CD4-positive, alpha-beta T cell treated with Interleukin-1 beta for 1 hour (primary cell): ENCODE measurements at places on chromosomes 16 and 17.

- no peak for DNase-seq
These were observed 7.9 kb downstream of the SEPTIN12 start for GRCh38 chr16:4780235-4780634.

- DNase-seq, result no peak
These were observed 16.8 kb downstream of the AMFR start for GRCh38 chr16:56408379-56409098.

DNA sequence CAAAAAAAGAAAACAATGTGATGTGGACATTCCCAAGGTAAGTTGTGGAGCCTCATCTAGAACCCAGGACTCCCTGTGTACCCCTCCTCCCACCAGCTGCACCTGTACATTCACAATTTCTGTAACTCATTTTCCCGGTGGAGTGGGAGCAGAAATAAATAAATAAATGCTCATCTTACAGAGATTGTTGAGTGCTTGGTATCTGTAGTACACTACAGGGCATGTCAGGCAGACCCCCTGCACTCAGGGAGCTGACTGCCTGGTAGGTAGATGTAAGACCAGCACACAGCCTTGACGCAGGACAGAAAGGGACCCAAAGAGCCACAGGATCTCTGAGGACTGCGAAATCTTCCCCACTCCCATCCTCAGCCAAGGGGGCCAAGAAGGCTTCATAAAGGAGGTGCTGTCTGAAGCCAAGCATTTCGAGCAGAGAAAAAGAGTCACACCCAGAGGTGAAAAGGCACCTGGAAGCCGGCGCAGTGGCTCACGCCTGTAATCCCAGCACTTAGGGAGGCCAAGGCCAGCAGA, 6.5 kb downstream of the EIF1 start:
- no peak for DNase-seq

GRCh38 chr17:10664571-10664970, 7.5 kb upstream of the MYH3 start:
- no peak for DNase-seq

DNA sequence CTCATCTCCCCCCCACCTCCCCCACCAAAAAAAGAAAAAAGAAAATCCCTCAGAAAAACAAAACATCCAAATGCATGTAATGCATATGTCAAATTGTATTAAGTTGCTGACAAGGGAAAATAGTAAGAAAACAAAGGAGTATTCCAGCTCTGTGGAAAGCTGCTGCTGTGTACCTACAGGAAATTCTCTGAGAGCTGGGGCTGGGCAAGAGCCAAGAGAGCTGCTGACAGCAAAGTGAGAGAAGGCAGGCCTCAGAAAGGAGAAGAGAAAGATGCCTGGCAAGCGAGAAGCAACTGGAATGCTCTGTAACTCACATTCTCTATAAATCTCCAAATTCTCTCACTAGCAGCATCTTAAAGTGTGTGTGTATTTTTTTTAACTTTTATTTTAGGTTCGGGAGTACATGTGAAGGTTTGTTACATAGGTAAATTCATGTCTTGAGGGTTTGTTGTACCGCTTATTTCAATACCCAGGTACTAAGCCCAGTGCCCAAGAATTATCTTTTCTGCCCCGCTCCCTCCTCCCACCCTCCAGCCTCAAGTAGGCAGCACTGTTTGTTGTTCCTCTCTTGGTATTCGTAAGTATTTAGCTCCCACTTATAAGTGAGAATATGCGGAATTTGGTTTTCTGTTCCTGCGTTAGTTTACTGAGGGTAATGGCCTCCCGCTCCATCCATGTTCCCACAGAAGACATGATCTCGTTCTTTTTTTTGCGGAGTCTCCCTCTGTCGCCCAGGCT, 24.4 kb downstream of the CNTROB start:
- no peak for DNase-seq

DNA sequence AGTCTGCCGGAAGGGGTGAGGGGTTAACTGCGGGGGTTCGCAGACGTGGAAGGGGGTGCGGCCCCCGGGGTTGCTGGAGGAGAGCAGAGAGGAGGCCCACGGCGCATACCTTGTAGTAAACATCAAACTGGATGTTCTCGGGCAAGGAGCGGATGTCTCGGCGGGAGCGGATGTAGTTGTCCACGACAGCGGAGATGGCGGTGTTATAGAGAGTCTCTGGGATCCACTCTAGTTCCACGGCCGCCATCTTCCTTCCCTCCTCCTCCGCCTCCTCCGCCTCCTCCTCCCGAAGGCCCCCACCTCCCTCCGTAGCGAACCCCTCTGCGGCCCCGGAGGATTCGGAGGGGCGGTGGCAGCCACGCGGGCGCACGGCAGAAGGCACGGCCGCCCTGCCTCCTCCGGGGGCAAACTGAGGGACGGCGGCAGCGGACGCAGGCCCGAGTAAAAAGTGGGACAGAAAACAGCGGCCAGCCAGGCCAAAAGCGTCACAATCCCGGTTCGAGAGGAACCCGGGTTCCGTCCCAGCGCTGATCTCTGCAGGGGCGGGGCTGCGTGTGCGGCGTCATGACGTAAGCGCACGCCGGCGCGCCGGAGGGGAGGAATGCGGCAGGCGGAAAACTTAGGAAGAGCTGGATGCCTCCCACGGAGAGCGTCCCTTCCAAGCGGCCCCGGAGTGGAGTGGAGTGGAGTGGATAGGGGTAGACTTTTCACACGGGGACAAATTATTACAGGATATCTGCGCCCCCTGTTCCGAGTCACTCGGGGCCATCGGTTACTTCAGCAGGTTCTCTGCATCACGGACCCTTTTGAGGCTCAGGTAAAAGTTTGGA, at the start of gene APPBP2:
Gene APPBP2, minus strand, starts transcription at position 558 of the 830 bp plus-strand sequence. Its CDS starts 311 bp downstream, at position 247.
- DNase-seq, result peak; percentile 66

DNA sequence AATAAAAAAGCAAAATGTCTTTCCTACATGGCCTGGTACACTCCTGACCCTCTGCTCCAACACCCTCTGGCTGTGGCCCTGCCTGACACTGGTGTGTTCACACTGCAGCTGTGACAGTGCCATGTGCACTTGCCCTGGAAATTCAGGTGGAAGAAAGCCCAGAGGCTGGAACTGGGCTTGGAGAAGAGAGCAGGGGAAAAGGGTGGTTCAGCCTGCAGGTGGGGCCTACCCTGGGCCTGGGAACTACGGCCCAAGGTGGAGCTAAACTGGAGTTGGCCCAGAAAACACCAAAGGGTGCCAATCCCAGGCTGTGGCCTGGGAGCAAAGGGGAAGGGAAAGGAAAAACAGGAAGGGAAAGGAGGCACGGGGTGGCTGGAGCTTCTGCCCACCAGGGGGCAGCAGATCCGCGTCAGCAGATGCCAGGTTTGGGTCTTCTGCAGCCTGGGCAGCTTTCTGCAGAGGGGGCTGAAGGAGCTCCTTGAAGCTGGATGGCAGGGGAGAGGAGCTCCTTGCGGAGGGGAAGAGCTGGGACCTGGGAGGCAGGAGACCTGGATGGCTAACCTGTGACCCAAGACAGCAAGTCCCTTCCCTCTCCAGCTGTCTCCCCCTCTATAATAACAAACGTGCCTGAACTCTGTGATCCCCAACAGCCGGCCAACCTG, 15.4 kb upstream of the CTCF start:
- DNase-seq, result peak; percentile 75

- DNase-seq, result no peak
These were observed 290 bp downstream of the TLCD1 start for GRCh38 chr17:28725660-28726225.

DNA sequence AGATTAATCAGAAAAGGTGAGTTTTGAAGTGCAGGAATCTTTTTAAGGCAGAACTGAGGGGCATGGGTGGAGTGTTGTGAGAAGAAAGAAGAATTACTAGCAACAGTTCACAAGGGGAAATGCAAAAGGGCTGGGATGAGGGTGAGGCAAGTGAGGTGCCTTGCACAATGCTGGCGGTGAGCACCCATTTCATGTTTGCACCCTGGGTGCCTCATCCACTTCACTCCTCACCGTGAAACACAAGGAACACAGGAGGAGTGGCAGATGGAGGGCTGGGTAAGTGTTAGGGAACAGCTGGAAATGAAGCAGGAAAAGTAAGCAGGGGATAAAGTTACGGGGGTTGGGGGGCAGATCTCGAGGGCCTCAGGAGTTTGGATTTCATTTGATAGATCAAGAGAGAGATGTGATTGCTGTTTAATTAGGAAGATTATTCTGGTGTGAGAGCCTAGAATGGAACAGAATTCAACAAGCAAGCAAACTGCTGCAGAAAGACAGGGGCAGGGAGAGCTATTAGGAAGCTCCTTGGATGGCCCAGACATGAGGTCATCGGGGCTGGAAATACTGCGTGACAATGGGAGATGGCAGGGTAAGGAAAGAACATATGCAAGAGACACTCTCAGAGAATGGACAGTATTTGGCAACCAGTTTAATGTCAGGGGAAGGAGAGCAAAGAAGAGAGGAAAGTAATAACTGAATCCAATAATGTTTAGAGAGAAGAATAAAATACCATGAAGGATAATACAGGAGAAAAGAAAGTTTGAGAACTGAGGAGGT, 8.3 kb upstream of the HEATR6 start:
- DNase-seq, result peak; percentile 20

- DNase-seq, result no peak
These were observed 25.8 kb downstream of the COX4I1 start for GRCh38 chr16:85825326-85825725.

DNA sequence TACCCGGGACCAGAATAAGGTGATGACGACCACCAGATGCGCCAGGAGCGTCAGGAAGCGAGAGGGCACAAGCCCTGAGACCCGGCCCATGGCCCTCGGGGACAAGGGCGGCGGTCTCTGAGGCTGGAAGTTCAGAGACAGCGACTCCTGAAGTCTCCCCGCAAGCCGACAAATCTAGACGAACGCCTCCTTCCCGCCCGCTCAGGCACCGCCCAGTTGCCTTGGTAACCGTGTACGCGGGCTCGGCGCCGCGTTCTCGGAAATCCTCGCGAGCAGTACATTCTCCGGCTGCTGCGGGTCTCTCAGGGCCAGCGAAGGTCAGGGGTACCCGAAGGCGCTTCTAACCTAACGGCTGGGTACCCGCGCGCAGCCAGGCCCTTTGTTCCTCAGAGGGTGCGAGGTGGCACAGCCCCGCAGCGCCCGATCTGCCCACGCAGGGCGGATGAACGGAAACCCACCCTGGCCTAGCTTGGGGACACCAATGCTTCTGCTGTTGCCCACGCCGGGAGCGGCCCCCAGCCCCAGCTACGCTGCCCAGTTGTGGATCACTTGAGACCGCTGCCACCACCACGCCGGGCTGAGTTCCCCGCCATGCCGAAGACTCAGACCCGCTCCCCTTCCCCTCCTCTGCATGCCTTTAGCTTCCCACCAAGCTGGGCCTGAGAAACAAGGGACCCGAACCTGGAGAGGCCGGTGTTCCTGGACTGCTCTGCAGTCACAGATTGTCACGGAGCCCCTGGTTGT, at the start of gene TMEM107:
Gene TMEM107, minus strand, starts transcription at position 184 of the 744 bp plus-strand sequence. Its CDS starts 94 bp downstream, at position 90.
- DNase-seq, result peak; percentile 90

DNA sequence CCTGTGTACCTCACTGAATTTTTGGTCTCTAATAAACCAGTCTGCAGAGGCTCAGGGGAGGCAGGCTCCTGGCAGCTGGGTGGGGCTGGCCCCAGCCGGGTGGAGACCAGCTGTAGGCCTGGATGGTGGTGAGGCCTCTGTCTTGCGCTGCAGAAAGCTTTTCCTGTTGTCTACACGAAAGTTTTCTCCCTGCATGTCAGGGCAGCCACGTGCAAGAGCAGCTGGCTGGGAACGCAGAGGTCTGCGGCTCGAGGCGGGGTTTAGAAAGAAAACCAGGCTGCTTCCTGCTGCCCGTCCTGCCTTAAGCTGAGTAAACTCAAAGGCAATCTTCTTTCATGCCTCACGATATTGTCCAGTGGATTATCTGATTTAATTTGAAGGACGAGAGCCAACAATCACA, 2.4 kb downstream of the SERPINF1 start:
- peak; percentile 63 for DNase-seq
